ENCODE measurements at places on chromosomes 6 and 20.

DNA sequence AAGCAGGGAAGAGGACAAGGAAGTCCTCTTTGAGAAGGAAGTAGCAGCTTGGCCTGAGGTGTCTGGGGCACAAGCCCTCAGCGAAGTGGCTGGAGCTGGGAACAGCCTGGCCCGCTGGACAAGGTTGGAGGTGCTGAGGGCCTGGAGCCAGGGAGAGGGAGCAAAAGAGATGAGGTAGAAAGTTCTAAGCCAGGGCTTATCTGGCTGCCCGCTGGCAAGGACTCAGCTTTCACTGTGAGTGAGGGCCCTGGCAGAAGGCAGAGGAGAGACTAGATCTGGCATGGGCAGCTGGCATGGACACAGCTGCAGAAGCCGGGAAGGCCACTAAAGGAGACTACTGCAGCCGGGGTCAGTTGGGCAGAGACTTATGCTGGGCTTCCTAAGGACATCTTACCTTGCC is 21.8 kb upstream of the PCMTD2 start:
- no peak for DNase-seq

- DNase-seq = peak; percentile 70
Observed at GRCh38 chr6:138517635-138518034, 18.3 kb upstream of the NHSL1 start.

- peak; percentile 41 for DNase-seq
Observed at GRCh38 chr6:170087941-170088581, 202.8 kb downstream of the DLL1 start.

GRCh38 chr20:60484316-60484715 is 526.1 kb downstream of the CDH26 start:
- no peak for DNase-seq

DNA sequence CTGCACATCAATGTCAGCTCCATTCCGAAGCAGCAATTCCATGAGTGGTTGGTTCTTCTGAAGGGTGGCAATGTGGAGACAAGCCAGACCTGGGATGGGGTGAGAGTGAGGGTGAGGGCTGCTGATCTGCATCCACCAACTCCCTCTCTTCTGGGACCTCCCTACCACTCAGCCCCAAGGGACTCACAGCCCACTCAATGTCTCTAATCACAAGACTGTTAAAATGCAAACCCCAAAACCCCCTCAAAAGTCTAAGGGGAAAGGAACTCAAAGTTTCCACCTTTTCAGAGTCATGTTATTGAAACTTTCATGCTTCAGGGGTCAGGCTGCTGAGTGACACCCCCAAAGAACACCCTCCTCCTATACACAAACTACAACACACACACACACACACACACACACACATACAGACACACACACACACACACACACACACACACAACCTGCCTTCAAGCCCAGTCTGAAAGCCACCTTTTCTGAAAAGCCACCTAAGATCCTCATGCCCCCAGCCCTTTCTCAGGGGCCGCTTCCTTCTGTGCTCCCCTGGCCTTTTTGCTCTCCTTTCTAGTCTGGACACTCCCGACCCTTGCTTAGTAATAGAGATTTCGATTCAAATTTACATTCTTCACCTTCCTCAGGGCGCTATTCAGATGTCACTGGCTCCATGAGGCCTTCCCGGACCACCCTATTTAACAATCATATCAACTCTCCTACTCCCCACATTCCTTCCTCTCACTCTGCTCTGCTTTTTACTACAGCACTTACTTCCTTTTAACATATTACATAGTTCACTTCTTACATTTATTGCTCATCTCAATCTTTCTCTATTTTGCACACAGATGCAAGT is 3.3 kb upstream of the SLC35B2 start:
- no peak for DNase-seq

GRCh38 chr6:136250686-136251008 is 536 bp upstream of the MTFR2 start:
- DNase-seq = no peak

DNA sequence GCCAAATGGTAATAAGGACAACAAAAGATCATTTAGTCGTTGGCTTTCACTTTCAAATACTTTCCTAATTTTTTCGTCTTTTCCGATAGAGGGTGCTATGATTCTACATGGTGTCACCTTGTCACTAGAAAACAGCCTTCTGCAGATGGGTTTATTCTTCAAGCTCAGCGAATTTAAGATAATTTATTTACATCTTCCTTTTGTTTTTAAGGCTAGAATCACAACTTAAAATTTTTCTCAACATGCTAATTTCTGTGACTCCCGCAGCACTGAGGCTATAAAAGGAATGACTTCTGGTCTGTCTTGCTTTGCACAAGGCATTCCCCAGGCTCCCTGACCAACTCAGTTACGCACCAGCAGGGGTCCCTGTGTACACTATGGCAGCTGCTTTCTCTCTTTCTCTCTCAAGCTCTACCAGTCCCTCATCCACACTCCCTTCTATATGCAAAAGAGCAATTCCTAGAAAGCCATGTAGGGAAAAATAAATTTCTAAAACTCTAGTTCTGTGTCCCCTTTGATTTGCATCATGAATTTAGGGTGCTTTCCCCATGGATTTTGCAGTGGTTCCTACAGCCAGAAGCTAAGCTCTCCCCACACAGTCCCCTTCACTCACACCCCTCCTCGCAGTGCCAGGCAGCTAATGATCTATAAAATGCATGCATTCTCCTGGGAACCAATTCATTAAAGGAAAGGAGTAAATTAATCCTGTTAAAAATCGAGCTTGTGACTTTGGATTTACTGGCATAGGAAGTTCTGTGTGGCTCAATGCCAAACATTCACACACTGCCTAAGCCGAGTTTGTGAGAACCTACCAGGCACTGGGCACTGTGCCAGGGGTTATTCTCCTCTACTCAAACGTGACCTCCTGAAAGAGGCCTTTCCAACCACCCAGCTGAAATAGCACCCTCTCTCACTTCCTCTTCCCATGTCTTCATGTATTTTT is 74.5 kb downstream of the DCDC2 start:
- DNase-seq = peak; percentile 27

DNA sequence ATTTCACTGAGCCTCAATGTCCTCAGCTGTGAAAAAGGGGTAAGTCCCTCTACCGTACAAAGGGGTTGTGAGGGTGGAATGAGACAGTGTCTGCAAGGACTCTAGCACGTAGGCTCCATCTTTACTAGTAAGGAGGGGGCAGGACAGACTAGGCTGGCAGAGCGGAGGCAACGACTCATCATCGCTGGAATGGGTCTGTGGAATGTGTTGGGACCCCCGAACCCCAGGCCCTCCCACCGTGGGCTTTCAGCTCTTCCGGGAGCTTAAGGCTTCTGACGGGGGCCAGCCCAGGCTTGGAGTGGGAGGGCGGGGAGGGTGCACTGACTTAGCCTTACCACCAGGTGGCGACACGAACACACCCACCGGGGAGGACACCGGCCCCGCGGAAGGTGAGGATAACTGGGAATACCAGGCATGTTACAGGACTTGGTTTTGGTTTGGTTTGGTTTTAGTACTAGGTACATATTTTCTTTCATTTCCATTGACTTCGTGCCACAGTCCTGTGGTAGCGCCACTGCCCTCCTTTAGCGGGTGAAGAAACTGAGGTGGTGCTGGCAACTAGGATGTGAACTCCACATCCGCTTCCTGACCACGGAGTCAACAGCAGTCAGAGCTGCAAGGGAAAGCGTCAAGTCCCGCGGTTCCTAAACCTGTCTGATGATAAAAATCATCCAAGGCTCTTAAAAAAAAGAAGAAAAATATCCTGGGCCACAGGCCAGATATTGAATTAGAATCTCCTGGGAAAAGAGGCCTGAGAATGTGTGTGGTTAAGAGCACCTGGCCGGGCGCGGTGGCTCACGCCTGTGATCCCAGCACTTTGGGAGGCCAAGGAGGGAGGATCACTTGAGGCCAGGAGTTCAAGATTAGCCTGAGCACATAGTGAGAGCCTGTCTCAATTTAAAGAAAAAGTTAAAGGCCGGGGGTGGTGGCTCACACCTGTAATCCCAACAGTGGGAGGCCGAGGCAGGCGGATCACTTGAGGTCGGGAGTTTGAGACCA is 10.3 kb upstream of the TULP1 start:
- peak; percentile 62 for DNase-seq

GRCh38 chr6:122322824-122323223 is 76.6 kb upstream of the HSF2 start:
- DNase-seq = no peak

GRCh38 chr6:71478834-71479541 is 190.4 kb downstream of the OGFRL1 start:
- DNase-seq = no peak

DNA sequence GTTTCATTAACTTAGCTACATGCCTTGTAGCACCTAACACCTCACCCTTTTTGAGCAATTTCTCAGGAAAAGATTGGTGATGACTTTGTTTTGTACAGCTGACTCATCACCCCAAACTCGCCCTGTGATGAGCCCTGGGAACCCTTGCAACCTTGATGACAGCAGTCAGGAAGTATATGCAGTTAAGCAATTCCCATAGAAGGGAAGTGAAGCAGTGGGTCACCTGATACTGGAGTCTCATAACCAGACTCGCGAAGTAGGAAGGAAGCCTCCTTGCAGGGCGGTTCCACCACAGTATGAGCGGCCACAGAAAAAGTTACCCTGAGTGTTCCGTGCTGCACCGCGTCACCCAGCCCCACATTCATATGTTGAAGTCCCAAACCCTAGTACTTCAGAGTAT is 82.0 kb upstream of the EDN1 start:
- no peak for DNase-seq

DNA sequence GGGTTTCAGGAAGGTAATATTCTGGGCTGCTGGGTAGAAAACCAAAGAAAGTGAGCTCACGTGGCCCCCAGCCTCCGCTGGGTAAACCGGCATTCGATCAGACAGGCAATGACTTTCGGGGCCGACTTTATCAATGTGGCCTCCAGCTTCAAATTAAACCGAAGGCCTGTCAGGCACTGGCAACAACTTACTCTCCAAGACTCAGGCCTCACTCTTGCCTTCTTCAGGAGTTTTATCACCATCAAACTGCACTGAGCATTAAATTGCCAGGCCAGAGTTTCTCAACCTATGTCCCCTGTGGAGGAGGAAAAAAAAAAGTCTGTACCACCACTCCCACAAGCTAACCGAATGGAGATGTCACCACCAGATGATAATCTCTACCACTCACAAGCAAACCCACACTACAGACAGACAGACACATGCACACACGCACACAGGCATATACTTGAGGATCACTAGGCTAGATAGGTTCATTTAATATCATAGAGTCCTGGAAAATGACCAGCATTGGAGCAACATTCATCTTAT is 1.1 kb upstream of the MBOAT1 start:
- no peak for DNase-seq
